Putamen (tissue), 1 donor: ENCODE measurements at places on chromosomes 1 and 21.

GRCh38 chr1:4784761-4785160, 130.4 kb downstream of the AJAP1 start:
- DNase-seq = no peak

GRCh38 chr1:152107984-152108881, 7.0 kb downstream of the TCHH start:
- DNase-seq = no peak

- no peak for DNase-seq
Measured at GRCh38 chr1:208203127-208203847, 40.9 kb downstream of the PLXNA2 start.

GRCh38 chr1:60988891-60989290, 93.5 kb upstream of the NFIA start:
- DNase-seq = no peak

DNA sequence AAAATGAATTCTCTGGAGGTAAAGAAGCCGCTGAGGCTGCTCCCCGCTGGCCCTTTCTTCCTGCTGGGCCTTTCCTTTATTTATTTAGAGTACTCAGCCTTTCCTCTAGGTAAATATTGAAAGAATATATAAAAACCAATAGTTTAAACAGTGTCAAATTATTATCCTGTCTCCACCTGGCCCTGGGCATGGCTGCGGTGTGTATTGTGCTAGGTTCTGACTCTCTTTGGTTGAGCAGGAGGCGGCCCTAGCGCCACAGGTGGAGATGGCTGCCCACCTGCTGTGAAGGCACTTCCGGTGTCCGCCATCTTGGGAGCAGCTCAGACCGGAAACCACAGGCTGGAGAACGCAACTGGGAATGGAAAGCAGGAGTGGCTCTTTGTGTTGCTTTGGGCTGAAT, 29.0 kb upstream of the CLDN14 start:
- DNase-seq = no peak

DNA sequence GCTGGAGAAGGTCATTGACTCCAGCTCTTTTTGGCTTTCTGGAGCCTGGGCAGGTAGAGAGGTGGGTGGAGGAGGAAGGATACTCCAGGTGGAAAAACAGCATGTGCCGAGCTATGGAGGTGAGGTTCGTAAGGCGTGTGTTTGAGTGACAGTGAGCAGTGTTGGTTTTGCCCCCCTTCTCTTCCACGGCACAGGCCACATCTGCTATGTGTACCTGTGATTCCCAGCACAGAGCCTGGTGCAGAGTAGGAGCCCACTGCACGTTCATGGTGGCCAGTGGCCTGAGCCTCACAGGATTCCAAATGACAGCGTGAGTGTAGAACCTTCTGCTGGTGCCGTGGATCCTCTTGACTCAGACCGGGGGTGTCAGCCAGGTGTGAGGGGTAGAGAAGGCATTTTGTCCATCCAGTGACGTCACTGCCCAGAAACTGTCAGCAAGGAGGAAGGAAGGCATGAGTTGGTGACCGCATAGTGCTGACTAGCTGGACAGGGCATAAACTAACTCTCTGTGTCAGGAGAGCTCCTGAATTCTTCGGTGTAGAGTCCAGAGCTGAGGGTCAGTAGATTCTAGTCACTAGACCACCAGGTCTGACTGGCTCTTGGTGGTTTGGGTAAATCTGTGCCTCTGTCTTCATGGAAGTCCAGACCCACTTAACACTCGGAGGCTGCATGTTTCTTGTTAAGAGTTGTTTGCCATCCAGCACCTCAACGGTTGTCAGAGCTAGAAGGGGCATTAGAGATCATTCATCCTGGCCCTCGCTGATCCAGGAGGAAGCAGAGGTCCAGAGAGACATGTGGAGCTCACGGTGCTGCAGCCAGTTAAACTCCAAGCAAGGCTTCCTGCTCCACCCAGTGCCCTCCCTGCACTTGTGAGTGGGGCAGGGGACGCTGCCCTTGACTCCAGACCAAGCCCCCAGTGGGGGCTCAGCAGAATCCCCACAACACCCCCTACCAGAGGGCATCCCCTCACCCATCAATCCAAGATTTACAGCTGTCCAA, 3.8 kb downstream of the QSOX1 start:
- no peak for DNase-seq
